ENCODE measurements at places on chromosomes 3 and 15.

GRCh38 chr3:26381411-26381810, 241.2 kb upstream of the LRRC3B start:
- no peak for DNase-seq

GRCh38 chr15:88906130-88906529, 7.0 kb downstream of the MFGE8 start:
- no peak for DNase-seq

DNA sequence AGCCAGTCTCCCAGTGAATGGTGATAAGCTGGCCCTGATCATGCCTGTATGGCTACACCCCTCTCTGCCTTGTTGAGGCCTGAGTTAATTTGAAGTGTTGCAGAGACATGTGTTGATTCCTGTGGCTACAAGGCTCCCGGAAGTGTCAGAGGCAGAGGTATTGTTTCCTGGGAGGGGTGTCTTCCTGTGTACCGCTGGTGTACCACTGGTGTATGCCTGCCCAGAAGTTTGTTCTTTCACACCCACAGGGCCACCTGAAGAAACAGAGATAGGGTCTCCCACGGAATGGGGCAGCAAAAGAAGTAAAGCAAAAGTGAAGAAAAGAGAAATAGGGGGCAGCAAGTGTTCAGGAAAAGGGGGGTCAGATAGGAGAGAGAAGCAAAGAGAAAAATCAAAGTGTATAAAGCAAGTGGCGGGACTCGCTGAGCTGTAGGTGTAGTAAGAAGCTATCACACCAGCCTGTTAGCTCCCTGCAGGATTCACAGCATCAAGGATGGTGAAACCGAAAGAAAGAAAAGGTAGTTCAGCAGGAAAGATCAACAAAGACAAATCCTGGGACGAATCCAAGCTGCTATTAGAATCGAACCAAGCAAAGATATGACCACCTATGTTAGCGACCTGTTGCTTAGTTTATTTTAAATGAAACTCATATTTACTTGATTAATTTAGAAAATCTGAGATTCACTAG, 36.6 kb upstream of the CD47 start:
- no peak for DNase-seq

GRCh38 chr15:35858707-35859106, 312.7 kb upstream of the DPH6 start:
- no peak for DNase-seq

Data from fibroblast of skin of scalp (primary cell).